ENCODE measurements at places on chromosomes 11 and 22. TPM values are rescaled to one million over a fixed set of nuclear protein-coding genes. Genes with fewer than 3 reads are reported as not detected.

Gene SPI1
- total RNA-seq: 4.7 TPM

Gene CXCR5
- 3.2 TPM for total RNA-seq

Gene SLC1A2
- total RNA-seq: 0.44 TPM

Gene SCARF2
- 3.1 TPM for total RNA-seq

Gene KDM4D
- total RNA-seq: 0.69 TPM

Gene RIMBP3C
- 3.2 TPM for total RNA-seq

Gene TSSK2
- not detected for total RNA-seq

Gene OR6A2
- total RNA-seq: not detected

Gene GRK3
- 8.8 TPM for total RNA-seq

Gene CREB3L1
- total RNA-seq: not detected

Gene LRRN4CL
- total RNA-seq: not detected
